HFFc6 (cell line): ENCODE measurements at places on chromosomes 16 and 17. TPM values are rescaled to one million over a fixed set of nuclear protein-coding genes. Genes with fewer than 3 reads are reported as not detected.

DNA sequence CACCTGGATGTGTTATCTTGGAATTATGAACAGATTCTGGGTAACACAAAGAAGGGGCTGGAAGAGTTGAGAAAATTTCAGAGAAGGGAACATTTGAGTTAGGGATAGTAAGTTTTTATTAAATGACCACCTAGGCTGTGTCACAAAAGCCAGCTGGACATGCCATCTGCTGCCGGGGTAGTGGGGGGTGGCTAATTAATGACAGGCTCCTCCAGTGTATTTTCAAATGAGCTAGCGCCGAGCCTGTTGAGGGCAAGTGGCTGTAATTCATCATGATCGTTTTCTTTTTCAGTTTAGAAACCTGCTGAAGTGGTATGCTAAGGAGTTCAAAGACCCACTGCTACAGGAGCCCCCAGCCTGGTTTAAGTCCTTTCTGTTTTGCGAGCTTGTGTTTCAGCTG lies 6.2 kb downstream of the TMEM97 start:
- peaks cover 28% of the 10 kb centered on the region; the same call in 1 of the 2 replicates for H3K36me3 ChIP-seq
- H3K27me3 ChIP-seq = no peaks in the 10 kb centered on the region; the same call in 1 of the 2 replicates
- no peak overlapping the region for H3K4me3 ChIP-seq
- H3K27ac ChIP-seq = no peak overlapping the region
- H3K4me1 ChIP-seq = peaks cover 29% of the 10 kb centered on the region

DNA sequence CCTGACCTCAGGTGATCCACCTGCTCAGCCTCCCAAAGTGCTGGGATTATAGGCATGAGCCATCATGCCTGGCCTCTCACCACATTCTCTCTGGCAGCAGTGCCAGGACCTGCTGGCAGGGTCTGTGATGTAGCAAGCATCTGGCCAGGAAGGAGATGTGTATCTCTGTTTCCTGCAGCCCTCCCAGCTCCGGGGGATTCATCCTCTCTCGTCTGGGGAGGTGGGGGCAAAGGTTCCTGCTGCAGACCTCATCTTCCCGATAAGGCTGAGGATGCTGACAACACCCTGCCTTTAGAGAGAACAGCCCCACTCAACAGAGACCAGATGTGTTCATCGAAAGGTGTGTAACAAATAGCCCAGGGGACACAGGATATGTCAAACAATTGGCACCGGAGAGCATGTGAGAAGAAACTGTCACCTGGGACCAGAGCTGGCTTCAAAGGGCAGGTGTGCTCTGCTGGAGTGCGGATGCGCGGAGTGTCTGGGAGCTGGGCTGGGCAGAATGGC lies 54.8 kb upstream of the SEC14L1 start:
- no peak overlapping the region for H3K4me3 ChIP-seq
- no peak overlapping the region for H3K27ac ChIP-seq
- DNase-seq = no peak
- H3K4me1 ChIP-seq = peaks cover 22% of the 10 kb centered on the region
- peaks cover 10% of the 10 kb centered on the region for H3K36me3 ChIP-seq

The FGF11 gene
- total RNA-seq = not detected in 3 replicates

The NAGS gene
- total RNA-seq = 0.71 to 0.89 TPM (median 0.81 TPM) in 3 replicates

GRCh38 chr17:3923466-3924190 lies 7.4 kb upstream of the P2RX1 start:
- H3K4me1 ChIP-seq = no peaks in the 10 kb centered on the region
- H3K4me3 ChIP-seq = no peak overlapping the region
- H3K36me3 ChIP-seq = no peaks in the 10 kb centered on the region
- peaks cover 19% of the 10 kb centered on the region for H3K27me3 ChIP-seq
- DNase-seq = no peak
- H3K27ac ChIP-seq = no peak overlapping the region

The HIC1 gene
- 41.2 and 50.9 TPM in 2 replicates for total RNA-seq

DNA sequence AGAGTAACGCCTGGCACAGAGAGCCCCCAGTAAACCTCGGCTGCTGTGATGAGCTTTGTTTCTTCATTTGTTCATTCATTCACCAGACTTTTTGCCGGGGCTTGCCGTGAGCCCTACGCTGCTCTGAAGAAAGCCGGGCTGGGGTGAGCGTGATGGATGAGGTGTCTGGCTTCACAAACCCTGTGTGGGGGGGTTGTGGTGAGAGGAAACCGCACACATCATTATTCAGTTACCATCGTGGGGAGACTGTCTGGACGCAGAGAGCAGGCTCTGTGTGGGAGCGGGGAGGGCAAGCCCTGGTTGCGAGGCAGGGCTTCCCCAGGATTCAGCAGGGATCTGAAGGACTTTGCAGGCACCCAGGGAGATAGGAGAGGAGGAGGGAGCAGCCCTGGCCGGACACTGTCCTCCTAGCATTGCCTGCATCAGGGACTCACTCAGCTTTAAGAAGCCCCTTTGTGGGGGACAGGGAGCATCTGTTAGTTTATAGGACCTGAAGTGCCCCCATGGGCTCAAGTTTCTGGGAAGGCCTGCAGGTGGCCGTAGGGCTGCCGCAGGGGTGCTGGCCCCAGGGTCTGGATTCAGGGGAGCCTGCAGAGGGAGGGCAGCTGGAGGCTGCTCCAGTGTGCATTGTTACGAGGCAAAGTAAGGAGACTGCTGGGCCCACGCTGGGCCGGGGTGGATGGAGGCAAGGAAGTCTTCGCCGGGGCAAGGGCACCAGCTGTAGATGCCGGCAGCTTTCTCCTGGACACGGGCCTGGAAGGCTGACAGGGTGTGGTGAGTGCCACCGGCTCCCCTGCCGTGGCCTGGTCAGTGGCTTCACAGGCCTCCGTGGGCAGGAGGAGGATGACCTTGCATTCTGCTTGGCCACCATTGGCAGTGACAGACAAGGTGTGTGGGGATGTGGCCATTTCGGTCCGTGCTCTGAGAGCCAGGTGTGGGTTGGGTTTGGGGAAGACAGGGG lies 334.5 kb downstream of the SEC14L1 start:
- DNase-seq = peak; percentile 39
- H3K27ac ChIP-seq = peak overlapping the region; percentile 81
- H3K4me1 ChIP-seq = peaks cover 98% of the 10 kb centered on the region
- H3K36me3 ChIP-seq = peaks cover 10% of the 10 kb centered on the region

DNA sequence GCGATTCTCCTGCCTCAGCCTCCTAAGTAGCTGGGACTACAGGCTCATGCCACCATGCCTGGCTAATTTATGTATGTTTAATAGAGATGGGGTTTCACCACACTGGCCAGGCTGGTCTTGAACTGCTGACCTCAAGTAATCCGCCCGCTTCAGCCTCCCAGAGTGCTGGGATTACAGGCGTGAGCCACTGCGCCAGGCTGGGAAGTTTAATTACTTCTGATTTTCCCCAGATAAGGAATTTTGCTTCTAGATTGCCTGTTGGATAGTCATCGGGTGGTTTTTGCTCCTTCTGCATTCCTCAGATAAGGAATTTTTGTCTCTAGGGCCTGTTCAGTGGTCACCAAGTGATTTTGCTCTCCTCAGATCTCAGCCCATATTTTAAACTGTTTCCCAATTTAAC lies 112.5 kb downstream of the MAP2K4 start:
- no peak overlapping the region for H3K27ac ChIP-seq
- peaks cover 11% of the 10 kb centered on the region for H3K4me1 ChIP-seq
- no peak overlapping the region for H3K4me3 ChIP-seq
- peaks cover 56% of the 10 kb centered on the region for H3K36me3 ChIP-seq
- peak; percentile 22 for DNase-seq

The KRTAP9-2 gene
- not detected in 3 replicates for total RNA-seq

- H3K36me3 ChIP-seq = no peaks in the 10 kb centered on the region
- no peak overlapping the region for H3K4me3 ChIP-seq
- H3K27me3 ChIP-seq = peaks cover 17% of the 10 kb centered on the region
- DNase-seq = peak; percentile 35
Measured at GRCh38 chr16:81204798-81205680, 33.5 kb upstream of the BCO1 start.

- H3K4me1 ChIP-seq = no peaks in the 10 kb centered on the region
- peak overlapping the region; percentile 26; the same call in 1 of the 2 replicates for H3K27ac ChIP-seq
- no peaks in the 10 kb centered on the region; the same call in 1 of the 2 replicates for H3K36me3 ChIP-seq
- no peak overlapping the region for H3K4me3 ChIP-seq
Measured at GRCh38 chr17:17811381-17812210, 25.2 kb downstream of the SREBF1 start.

The KCNJ12 gene
- total RNA-seq = not detected in 3 replicates

The ZG16B gene
- total RNA-seq = 0.41 TPM in 1 of 3 replicates, not detected in the others

DNA sequence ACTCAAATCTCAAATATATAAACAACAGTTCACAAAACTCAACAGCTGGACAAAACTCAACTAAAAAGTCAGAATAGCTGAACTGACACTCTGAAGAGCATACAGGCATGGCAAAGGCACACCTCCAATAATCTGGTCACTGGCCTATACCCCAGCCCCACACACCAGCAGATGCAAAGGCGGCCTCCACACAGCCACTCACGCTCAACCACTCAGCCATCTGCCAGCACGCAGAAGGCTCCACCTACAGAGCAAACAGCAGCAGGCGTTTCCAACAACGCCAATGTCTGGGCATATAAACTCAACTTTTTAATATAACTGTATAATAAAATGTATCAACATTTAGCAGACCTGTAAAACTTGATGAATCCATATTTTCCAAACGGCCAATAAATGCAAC lies 17.2 kb downstream of the USP7 start:
- no peak overlapping the region for H3K4me3 ChIP-seq
- DNase-seq = no peak
- no peak overlapping the region for H3K27ac ChIP-seq
- no peaks in the 10 kb centered on the region for H3K36me3 ChIP-seq
- peaks cover 2% of the 10 kb centered on the region for H3K27me3 ChIP-seq
- H3K4me1 ChIP-seq = peaks cover 55% of the 10 kb centered on the region

- H3K27me3 ChIP-seq = peaks cover 3% of the 10 kb centered on the region
- H3K27ac ChIP-seq = no peak overlapping the region
- no peaks in the 10 kb centered on the region for H3K36me3 ChIP-seq
- no peaks in the 10 kb centered on the region for H3K4me1 ChIP-seq
- DNase-seq = no peak
- no peak overlapping the region for H3K4me3 ChIP-seq
Measured at GRCh38 chr16:49524216-49524946, 150.8 kb downstream of the C16orf78 start.

GRCh38 chr17:59378675-59379074 lies 47.2 kb downstream of the YPEL2 start:
- peaks cover 64% of the 10 kb centered on the region for H3K4me1 ChIP-seq
- H3K27me3 ChIP-seq = no peaks in the 10 kb centered on the region
- peak; percentile 63 for DNase-seq
- H3K36me3 ChIP-seq = peaks cover 10% of the 10 kb centered on the region; the same call in 1 of the 2 replicates
- peak overlapping the region; percentile 57 for H3K4me3 ChIP-seq
- peak overlapping the region; percentile 84 for H3K27ac ChIP-seq

The NLRP1 gene
- total RNA-seq = 26.3 to 40.1 TPM (median 34.0 TPM) in 3 replicates

- peak overlapping the region; percentile 71 for H3K4me3 ChIP-seq
- H3K27ac ChIP-seq = peak overlapping the region; percentile 96
Measured at GRCh38 chr17:72422505-72423285, 301.9 kb downstream of the SOX9 start.
